ENCODE measurements at places on chromosomes 11 and 22.

GRCh38 chr11:10498426-10499250 lies 42.3 kb downstream of the RNF141 start:
- no peak for DNase-seq

DNA sequence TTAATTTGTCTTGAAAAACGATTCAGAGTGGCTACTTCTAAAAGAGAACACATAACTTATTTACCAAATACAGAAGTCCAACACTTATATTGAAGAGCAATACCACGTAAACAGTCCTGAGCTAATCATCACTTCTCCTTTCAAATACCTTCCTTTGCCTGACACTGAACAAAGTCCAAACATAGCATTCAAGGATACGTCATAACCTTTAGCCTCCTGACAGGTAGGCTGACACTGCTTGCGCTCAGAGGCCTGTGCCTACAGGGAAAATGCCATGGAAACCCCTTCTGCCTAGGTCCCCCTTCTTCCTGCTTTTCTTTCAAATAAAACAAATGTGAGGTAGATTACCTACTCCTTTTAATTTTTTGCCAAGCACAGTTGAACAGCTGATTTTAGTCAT lies 510.0 kb downstream of the INSC start:
- DNase-seq: no peak

DNA sequence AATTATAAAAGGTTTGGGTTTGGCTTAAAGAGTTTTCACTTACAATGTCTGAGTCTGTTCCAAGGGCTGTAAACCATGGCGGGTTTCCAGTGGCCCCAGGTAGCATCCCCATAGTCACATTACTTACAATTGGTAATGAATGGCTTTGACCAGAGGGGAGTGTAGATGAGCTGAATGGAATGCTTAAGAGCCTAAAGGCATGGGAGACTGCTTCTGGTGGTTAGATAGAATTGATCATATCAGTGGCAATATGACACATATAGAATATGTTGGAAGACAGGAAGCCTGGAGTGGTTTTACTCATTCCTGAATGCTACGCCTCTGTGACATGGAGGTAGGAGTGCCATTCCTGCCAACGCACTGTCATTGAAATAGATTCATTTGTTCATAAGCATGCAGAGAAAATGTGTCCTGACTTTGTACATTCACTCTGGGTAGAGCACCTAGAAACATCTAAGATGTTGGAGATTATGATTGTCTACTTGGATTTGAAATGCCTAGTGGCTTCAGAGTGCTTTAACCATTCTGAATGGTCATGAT lies 183.3 kb downstream of the BLID start:
- no peak for DNase-seq

DNA sequence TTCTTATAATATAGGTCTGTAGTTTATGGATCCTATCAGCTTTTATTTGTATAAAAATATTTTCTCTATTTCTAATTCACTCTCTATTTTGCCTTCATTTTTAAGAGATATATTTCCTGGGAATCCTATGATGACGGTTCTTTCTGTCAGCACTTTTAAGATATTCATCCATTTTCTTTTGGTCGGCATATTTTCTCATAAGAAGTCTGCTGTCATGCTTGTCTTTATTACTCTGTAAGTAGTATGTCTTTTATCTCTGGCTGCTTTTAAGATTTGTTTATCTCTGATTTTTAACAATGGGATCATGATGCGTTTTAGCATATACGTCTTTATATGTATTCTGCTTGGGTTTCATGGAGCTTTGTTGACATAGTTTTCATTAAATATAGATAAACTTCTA lies 175.5 kb downstream of the SNX19 start:
- DNase-seq: no peak

- no peak for DNase-seq
Measured at GRCh38 chr11:2101171-2101675, 38.0 kb downstream of the IGF2 start.

- no peak for DNase-seq
Measured at GRCh38 chr11:112525844-112526590, 265.4 kb upstream of the PLET1 start.

DNA sequence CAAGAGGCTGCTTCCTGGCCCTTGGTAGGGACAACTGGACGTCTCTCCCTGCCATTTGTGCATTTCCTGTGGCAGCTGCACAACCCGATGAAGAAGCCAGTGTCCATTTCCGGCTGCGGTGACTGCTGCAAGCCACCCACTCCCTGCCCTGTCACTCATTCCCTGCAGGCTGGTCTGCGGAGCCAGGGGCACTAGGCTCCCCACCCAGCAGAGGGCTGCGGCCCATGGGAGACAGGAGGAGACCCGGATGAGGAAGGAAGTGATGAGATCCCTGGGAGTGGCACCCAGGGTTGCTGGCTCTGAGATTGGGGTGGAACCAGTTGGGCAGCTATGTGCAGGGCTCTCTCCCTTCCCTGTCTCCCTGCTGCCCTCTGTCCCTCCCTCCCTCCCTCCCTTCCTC lies 10.0 kb upstream of the MYRF start:
- DNase-seq: no peak

GRCh38 chr22:32486656-32487390 lies 12.2 kb downstream of the FBXO7 start:
- no peak for DNase-seq

- DNase-seq: no peak
Measured at GRCh38 chr11:47553406-47553743, 443 bp upstream of the CELF1 start.

DNA sequence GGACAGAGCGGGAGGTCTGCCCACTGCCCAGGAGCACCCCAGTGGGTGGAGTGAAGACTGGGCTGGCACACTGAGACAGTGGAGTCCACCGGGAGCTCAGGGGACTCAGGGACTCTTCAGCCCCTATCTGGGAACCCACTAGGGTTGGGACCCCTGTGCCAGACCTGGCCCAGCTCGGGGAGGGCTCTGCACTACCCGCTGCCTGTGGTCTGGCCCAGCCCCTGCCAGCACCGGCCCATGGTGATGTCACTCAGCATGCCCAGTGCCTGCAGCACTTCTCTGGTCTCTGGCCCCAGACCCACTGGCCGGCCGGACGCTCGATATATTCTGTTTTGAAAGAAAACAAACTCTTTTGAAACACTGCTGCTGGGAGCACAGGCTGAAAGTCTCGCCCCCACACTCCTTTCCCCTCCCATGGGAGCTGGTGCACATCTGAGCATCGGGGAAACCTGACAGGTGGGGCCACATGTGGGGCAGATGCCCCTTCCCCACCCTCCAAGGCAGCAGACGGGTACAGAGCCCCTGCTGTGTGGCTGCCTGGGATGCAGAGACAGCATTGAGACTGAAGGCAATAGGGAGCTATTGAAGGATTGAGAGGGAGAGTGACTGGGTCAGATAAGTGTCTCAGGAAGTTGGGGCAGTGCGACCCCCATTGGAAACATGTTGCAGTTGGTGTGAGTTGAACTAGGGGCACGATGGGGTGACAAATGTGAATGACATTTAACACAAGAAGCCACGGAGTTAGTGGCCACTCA lies 62.9 kb downstream of the MYEOV start:
- DNase-seq: no peak

- no peak for DNase-seq
Measured at GRCh38 chr11:6655790-6656583, at the start of gene DCHS1. Gene DCHS1 (minus strand): TSS chr11:6655809. CDS start chr11:6641613, 14,196 bp downstream.

DNA sequence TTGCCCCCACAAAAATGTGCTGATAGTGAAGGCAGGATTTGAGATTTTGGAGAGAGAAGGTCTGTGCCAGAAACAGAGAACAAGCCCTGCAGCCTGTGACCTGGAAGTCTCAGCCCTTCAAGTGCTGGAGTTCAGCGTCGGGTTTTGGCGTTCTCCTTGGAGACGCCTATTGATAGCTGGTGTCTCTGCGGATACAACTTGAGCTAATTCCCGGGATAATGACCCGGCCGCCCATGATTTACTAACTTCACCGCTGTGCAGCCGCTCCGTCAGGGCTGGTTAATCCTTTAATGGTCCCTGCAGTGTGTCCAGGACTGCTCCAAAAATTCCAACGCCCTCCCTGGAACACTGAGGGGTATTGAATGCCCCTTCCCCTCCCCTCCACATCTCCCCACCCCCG lies 76.6 kb downstream of the WT1 start:
- no peak for DNase-seq

- DNase-seq: no peak
Measured at GRCh38 chr22:40602231-40602630, 34.3 kb downstream of the MRTFA start.
